ENCODE measurements at places on chromosomes 16 and 17.

GRCh38 chr17:50244771-50245170 is 29.5 kb upstream of the TMEM92 start:
- DNase-seq, result no peak

DNA sequence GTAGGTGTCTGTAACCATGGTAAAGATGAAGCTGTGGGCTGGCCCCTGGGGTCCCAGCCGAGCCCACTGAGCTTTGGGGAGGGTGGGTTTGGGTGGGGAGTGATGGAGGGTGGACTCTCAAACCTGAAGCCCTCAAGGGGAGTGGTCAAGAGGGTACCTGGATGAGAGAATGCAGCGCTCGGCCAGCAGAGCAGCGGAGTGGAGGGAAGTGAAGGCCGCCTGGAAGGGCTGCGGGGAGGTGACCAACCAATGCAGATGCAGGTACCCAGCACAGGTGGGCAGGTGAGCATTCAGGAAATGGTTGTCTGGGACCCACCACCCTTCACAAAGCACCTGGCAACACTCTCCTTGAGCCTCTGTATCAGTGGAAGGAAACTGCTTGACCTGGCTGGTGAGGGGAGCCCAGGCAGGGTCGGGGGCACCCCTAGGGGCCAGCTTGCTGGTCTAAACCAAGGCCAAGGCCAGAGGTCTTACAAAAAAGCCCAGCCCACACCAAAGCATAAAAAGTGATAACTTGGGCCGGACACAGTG is 3.4 kb upstream of the SLC5A10 start:
- no peak for DNase-seq

- no peak for DNase-seq
Observed at GRCh38 chr16:17391715-17392114, 79.0 kb downstream of the XYLT1 start.

DNA sequence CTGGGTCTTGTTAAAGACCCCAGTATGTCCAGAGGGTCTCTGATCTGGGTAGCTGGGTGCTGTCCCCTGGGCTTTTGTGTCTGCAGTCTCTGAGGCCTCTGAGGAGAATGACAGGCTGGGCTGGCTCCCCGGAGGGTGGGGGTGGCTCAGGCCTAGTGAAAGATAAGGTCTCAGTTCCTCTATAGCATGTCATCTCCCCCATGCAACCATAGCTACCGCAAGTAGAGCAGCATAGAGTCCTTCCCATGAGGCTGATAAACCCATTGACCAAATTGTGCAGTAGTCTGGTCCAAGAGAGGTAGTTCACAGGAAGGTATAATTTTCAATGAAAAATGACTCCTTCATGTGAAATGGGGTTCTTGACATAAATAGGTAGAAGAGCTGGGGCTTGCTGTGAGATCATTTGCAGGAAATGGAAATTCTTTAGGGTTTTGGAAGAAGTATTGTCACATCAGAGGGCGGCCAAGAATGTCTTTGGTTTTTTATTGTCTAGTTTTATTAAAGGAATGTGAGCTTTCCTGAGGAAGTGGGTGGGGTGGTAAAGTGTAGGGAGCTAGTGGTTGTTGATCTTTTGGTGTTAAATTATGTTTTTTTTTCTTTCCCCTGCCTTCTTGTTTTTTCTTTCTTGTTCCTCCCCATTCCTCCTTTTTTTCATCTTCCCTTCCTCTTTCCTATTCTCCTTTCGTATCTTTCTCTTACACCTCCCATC is 21.0 kb downstream of the SLC7A6OS start:
- peak; percentile 62 for DNase-seq

DNA sequence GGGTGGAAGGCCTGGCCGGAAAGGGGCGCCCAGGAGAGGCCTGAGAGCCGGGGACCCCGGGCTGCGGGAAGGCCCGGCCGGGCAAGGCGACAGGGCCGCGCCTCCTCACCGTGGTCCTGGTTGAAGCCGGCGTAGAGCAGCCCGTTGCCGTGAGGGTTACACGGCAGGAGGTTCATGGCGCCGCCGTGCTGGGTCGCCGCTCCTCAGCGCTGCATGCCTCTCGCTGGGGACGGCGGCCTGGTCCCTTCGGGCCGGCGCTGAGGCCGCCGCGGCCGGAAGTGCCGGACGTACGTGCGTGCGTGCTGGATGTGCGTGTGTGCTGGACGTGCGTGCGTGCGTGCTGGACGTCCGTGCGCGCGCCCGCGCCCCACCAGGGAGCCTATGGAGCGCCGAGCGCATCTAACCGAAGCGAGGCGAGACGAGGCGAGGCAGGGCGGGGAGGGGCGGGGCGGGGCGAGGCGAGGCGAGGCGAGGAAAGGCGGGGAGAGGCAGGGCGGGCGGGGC is at the start of gene WDR45B:
Gene WDR45B (minus strand): TSS at position 280 of the 504 bp plus-strand sequence. CDS start 104 bp downstream, at position 176.
- DNase-seq, result peak; percentile 87

DNA sequence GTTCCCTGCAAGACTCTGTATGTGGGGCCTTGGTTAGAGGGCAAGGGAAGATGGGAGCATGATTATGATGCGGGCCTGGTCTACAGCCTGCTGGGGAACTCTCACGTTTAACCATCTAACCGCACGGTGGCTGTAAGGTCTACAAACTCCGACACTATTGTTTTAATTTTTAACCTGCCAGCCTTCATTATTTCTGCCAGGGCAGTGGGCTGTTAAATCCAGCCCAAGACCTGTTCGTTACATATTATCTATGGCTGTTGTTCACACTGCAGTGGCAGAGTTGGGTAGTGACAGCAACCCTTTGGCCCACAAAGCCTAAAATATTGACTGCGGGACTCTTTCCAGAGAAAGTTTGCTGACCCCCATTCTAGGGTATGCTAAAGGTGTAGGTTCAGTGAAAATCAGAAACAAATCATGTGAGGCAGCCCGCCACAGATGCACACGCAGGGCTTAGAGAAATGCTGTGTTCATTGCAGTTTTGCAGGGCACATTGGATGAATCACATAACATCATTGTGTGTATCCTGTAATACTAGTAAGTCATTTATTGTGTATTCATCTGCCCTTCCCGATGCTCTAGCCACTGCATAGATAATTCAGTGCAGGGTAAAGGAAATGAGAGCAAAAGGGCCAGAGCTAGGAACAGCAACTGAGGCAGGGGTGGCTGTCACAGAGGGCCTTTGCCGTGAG is 14.3 kb downstream of the SNX29 start:
- no peak for DNase-seq

- DNase-seq, result no peak
Observed at GRCh38 chr17:58343131-58343530, 8.9 kb downstream of the SUPT4H1 start.

DNA sequence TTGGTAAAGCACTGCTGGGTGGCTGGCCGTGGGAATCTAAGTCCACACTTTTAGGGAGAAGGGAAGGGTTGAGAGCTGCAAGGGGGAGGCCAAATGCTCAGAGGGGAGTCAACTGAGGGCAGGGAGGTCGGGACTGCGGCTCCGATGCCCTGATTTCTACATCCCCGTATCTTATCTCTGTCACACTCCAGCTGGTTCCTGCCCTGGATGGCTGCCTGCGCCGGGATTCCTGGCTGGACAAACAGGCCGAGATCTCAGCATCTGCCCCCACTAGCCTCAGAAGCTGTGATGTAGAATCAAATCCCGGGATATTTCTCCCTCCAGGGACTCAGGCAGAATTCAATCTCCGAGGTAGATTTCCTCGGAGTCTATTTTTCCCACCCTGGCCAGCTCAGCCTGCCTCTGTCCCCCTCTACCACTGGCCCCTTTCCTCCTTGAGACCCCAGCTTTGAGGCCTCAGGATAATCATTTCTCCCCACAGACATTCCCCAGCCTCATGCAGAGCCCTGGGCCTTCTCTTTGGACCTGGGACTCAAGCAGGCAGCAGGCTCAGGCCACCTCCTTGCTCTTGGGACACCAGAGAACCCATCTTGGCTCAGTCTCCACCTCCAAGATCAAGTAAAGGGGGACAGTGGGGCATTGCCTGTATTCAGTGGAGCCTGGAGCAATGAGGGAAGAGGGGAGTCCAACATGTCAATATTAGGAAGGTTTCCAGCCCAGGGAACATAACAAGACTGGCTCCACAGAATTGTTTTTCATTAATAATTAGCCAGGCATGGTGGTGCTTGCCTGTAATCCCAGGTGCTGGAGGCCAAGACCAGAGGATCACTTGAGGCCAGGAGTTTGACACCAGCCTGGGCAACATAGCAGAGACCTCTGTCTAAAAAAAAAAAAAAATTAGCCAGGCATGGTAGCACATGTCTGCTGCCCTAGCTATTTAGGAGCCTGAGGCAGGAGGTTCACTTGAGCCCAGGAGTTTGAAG is 1.8 kb downstream of the SHBG start:
- no peak for DNase-seq

DNA sequence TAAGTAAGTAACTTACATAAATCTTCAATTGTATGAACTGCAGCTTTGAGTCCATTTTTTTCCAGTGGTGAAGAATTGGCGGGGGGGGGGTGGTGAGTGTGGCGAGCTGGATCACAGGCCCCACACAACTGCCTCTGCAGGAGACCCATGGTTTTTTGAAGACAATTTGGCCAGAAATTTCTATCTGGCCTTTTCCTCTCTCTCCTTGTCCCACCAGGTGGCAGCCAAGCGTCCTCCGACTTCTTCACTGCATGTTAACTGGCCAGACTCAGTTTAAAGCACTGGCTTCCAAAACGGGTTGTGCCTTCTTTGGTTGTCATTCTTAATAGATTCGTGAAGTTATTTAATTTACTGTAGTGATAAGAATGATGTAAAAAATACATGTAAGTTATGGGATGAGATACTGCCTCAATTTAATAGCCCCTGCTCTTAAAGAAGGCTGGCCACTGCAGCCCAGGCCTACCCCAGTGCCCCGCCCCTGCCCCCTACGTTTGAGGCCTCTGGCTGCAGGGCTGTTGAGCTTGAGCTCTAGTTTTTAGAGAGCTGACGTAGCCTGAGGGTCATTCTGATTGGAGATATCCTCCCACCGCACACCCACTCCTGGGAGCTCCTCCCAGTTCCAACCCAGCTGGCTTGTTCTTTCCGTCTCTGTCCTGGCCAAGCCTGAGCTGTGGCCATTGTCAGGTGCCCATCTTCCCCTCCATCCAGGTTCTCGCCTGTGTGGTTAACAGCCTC is 36.4 kb downstream of the AKAP1 start:
- DNase-seq, result no peak

DNA sequence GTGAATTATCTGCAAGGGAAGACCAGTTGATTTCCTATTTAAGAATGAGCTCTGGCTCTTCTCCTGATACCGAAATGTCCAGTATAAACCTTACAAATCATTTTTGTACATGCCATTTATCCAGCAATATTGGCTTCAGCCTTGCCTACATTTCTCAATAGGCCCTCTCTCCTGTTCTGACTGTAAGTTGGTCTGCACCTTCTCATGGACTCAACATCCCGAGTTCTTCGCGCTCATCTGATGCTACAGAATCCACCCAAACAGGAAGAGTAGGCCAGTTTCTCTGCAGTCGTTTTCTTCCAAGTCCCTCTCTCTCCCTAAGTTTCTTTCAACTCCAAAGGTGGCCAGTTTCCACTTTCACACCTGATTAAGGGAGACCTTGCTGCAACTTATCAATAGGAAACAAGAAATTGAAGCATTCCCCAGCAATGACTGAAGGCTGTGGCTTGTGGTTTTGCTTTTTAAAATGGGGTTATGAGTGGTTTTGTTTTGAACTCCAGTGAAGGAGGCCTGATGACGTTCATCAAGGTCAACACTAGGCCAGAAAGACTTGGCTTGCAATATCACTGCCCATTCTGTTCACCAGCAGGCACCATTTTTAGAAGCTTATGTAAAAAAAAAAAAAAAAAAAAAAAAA is 383.0 kb downstream of the MAF start:
- DNase-seq, result no peak

DNA sequence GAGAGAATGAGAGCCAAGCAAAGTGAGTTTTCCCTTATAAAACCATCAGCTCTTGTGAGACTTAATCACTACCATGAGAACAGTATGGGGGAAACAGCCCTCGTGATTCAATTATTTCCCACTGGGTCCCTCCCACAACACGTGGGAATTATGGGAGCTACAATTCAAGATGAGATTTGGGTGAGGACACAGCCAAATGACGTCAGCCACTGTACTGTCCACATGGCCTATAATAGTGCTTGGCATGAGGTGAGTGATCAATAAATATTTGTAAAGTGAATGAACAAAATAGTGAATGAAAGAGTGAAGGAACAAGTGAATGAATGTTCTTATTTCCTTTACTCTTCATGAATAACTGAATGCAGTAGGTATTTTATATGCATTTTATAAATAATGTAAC is 199.1 kb upstream of the GOT2 start:
- DNase-seq, result no peak

DNA sequence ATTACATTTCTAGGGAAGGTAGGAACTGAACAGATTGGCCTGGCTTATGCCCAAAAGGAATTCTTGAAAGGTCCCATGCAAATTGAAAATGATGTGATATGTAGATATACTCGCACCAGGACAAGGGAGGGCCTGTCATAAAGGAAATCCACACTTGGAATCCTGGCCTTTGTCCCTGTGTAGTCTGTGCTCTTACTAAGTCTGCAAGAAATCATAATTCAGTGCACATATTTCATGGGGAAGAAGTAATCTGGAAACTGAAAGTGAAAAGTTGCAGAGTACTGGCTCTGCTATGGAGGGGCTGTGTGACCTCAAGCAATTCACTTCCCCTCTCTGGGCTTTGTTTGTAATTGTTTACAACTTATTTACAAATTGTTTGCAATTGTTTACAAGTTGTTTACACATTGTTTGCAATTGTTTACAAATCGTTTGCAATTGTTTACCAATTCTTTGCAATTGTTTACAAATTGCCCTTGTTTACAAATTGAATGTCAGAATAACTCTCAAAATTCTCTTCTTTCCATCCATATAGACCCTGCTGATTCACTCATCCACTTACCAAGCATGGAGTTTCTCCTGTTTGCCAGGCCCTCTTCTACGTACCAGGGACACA is 12.9 kb downstream of the SCNN1G start:
- no peak for DNase-seq

GRCh38 chr17:49996495-49997300 is 1.7 kb upstream of the DLX3 start:
- no peak for DNase-seq

- no peak for DNase-seq
Observed at GRCh38 chr17:33202021-33202420, 91.1 kb downstream of the ASIC2 start.

GRCh38 chr16:54944002-54944401 is 13.3 kb downstream of the IRX5 start:
- DNase-seq, result no peak

- no peak for DNase-seq
Observed at GRCh38 chr17:607361-608147, 107.1 kb downstream of the VPS53 start.

DNA sequence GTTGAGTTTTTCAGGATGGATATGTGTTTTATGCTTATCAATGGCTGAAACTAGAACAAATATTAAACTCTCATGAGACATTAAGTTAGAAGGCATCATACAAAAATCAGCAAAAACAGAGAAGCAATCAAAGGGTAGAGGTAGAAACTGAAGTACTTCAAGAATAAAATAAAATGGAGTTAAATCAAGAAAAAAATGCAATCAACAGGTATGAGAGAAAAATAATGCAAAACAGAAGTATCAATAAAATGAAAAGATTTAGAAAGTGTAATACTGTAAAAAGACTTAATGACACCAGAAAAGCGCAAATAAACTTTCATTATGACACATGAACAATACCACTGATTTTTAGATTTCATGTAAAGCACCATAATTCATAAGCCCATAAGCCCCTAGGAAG is 112.3 kb downstream of the SKAP1 start:
- DNase-seq, result no peak

- DNase-seq, result no peak
Observed at GRCh38 chr17:41624208-41625101, at the start of gene KRT17. Gene KRT17 (minus strand): TSS chr17:41624575. CDS start chr17:41624509, 66 bp downstream.

GRCh38 chr17:81401723-81402529 is 6.7 kb downstream of the BAHCC1 start:
- DNase-seq, result no peak

- DNase-seq, result no peak
Observed at GRCh38 chr16:69286941-69287713, 24.0 kb upstream of the VPS4A start.

GRCh38 chr17:32396343-32396742 is 46.4 kb downstream of the ZNF207 start:
- DNase-seq, result no peak
